Right cardiac atrium (tissue), 5 donors: ENCODE measurements at places on chromosomes 1 and 21. TPM values are rescaled to one million over a fixed set of nuclear protein-coding genes. Genes with fewer than 3 reads are reported as not detected.

DNA sequence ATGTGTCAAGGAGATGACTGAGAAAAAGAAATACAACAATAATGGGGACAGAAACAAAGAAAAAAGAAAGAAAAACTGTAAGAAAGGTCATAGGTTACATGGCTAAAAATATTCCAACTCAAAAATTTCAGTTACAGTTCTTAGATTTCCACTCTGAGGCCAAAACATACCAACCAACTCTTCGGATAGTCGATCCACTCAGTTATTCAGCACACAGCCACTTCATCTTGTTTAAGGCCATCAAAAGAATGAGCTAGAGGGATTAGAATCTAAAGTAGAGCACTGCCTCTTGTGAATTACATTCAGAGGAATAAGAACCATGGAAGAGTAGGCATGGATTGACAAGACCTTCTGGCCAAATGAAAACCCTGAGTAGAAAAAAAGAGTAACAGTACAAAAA lies 277.0 kb downstream of the MRPL39 start:
- DNase-seq = no peak

Gene GNL2
- total RNA-seq = 25.4 TPM

Gene ESRRG
- 27.6 TPM for total RNA-seq

Gene ITLN2
- total RNA-seq = 2.1 TPM

DNA sequence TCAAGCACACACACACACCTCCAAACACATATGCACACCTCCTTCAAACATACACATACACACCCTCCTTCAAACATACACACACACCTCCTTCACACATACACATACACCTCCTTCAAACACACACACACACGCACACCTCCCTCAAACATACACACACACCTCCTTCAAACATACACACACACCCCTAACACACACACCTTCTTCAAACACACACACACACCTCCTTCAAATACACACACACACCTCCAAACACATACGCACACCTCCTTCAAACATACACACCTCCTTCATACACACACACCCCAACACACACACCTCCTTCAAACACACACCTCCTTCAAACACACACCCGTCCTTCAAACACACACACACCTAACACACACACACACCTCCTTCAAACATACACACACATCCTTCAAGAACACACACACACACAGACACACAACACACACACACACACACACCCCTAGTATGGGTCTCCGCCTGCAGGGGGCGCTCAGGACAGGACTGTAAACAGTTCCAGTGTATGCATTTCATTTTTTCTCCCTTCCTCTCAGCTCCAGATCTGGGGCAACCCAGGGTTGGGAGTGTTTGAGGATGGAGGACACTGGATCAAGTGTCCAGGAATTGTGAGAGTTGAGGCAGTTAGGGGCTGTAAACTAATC lies 12.1 kb downstream of the LGR6 start:
- DNase-seq = no peak

Gene PRDM2
- total RNA-seq = 38.4 TPM

DNA sequence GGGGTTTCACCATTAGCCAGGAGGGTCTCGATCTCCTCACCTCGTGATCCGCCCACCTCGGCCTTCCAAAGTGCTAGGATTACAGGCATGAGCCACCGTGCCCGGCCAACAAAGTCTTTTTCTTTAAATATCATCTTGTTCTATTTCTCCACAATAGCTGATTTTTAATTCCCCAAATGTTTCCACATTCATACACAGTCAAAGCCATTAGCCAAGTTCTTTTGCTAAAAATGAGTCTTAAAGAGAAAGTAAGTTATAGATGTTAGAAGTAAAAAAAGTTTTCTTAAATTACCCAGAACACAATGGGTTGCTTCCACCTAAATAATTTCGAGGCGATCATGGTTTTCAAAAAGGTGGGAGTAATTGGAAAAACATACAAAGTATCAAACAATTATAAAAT lies 30.6 kb downstream of the C2CD2 start:
- DNase-seq = no peak

- DNase-seq = no peak
Observed at GRCh38 chr1:160437432-160438316, 37.3 kb downstream of the VANGL2 start.

Gene KLHDC8A
- 0.35 TPM for total RNA-seq

DNA sequence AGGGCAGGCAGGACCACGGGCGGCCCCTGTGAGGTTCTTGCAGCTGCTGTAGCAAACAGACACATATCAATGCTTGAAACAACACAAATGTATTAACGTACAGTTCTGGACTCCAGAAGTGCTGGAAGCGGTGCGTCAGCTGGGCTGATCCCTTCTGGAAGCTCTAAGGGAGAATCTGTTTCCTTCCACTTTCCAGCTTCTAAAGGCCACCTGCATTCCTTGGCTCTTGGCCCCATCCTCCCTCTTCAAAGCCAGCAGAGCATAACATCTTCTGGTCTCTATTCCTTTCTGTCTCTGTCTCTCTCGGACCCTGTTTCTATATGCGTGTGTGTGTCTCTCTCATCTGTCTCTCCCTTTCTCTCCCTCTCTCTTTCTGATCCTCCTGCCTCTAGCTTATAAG lies 102.3 kb downstream of the SPSB1 start:
- no peak for DNase-seq

Gene RIPK4
- total RNA-seq = 0.91 TPM

- no peak for DNase-seq
Observed at GRCh38 chr1:240811256-240811655, 199.3 kb upstream of the GREM2 start.

DNA sequence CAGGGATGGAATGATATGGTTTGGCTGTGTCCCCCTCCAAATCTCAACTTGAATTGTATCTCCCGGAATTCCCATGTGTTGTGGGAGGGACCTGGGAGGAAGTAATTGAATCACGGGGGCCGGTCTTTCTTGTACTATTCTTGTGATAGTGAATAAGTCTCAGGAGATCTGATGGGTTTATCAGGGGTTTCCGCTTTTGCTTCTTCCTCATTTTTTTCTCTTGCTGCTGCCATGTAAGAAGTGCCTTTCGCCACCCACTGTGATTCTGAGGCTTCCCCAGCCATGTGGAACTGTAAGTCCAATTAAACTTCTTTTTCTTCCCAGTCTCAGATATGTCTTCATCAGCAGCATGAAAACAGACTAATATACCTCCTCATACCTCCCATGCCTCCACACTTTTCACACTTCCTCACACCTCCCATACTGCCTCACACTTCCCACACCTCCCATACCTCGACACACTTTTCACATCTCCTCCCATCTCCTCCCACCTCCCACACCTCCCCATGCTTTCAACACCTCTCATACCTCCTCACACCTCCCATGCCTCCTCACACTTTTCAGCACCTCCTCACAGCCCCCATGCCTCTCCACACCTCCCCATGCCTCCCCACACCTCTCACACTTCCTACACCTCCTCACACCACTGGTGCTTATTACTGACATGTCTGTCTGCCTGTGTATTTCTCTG lies 21.3 kb downstream of the GPR137B start:
- DNase-seq = no peak

Gene KRTAP7-1
- not detected for total RNA-seq

- no peak for DNase-seq
Observed at GRCh38 chr1:205719762-205720161, 30.2 kb downstream of the NUCKS1 start.

DNA sequence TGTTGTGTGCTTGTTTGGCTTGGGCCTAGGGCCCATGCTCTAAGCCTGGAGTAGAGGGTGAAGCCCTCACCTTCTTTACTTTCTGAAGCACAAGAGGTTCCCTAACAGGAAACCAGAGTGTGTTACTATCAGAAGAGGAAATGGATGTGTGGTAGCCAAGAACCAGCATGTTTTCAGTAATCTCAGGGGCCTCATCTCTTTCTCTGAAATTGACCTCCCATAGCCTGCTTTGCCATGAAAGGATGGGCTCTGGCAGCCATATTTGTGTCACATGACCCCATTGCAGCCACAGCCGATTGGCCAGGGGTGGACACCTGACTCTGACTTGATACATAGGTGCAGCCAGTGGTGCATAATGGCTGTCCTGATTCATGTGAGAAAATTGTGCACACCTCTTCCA lies 18.6 kb downstream of the A3GALT2 start:
- peak; percentile 47 for DNase-seq

GRCh38 chr1:161805399-161806197 lies 39.5 kb downstream of the ATF6 start:
- no peak for DNase-seq

GRCh38 chr1:205354259-205355074 lies 2.3 kb downstream of the KLHDC8A start:
- DNase-seq = peak; percentile 34

Gene TCHH
- 0.11 TPM for total RNA-seq

Gene NHLH1
- total RNA-seq = 0.09 TPM

Gene C1orf226
- 4.4 TPM for total RNA-seq

Gene IL19
- not detected for total RNA-seq
